CD4-positive, alpha-beta T cell treated with Interleukin-15 for 1 hour (primary cell): ENCODE measurements at places on chromosomes 11 and 22.

GRCh38 chr11:128854841-128855240 lies 12.3 kb downstream of the KCNJ1 start:
- DNase-seq: no peak

DNA sequence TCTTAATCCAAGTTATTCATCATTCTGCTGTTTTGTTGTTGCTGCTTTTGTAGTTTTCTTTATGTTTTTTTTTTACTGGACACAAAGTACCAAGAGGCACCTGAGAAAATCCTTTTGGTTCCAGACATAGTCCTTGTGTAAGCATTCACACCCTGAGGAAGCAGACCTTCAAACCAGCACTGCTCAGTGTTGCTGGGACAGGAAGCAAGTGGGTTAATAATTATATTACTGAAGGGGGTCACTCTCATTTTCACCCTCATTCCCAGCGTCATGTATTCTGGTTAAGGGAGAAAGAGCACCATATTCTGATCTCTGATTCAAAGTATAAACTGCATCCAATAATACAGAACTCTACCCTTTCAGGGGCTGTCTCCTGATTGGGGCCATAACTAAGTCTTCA lies 5.9 kb upstream of the ALKBH3 start:
- no peak for DNase-seq

- DNase-seq: no peak
These were observed 169.3 kb upstream of the BLID start for GRCh38 chr11:122285070-122285988.

DNA sequence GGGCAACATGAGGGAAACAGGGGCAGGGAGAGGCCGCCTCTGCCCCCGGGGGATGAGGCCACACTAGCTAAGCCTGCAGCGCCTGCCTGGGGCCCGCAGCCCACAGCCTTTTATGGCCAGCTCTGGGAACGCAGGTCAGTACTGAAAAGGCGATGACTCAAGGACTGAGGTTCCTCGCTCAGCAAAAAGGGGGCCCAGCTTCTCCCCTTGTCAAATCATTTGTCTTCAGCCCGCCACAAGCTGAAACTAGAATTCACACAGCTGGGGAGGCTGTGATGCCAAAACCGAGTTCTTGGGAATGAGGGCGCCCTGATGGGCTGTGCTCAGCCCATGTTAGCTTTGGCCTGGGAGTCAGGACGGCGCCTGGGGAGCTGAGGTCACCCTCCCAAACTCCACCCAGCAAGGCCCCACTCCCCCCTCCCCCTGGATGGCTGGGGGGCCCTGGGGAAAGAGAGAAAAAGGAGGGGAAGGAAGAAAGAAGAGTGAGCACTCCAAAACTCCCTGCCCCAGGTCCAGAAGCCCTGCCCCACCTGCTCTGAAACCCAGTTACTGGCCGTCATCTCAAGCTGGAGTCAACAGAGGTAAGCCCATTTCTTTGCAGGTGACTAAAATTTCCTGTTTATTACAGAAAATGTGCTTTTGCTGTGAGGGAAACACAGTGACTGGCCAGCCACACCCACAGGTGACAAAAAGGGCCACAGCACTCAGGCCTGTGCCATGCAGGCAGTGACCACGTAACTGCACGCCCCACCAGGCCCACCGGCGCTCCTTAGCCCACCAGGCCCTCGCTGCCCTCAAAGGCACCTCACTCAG lies 13.7 kb downstream of the EHD1 start:
- DNase-seq: no peak

DNA sequence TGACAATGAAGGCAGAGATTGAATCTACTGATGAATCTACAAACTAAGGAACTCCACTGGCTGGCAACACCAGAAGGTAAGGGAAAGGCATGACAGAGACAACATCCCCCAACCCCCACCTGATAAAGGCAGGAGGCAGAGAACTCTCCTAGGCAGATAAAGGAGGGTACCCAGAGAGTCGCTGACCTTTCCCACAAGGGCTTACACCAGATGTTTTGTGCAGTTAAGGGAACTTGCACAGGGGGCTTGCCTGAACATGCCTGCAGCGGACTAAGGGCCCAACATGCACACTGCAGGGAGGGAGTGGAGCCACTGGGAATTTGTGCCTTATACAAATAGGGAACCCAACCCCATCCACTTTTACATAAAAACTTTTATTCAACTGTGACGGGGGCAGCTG lies 1996.9 kb upstream of the RAG2 start:
- DNase-seq: no peak

- DNase-seq: no peak
These were observed 9.6 kb upstream of the C1QTNF6 start for GRCh38 chr22:37197451-37198257.
